ENCODE measurements at places on chromosomes 16 and 17.
A peak's percentile ranks its signal among the peaks of the same experiment; 100 is the strongest.

- DNase-seq: peak; percentile 8
Observed at GRCh38 chr17:1110862-1111598, 68.8 kb downstream of the ABR start.

- DNase-seq: no peak
Observed at GRCh38 chr17:73824321-73824720, 180.1 kb upstream of the SDK2 start.

DNA sequence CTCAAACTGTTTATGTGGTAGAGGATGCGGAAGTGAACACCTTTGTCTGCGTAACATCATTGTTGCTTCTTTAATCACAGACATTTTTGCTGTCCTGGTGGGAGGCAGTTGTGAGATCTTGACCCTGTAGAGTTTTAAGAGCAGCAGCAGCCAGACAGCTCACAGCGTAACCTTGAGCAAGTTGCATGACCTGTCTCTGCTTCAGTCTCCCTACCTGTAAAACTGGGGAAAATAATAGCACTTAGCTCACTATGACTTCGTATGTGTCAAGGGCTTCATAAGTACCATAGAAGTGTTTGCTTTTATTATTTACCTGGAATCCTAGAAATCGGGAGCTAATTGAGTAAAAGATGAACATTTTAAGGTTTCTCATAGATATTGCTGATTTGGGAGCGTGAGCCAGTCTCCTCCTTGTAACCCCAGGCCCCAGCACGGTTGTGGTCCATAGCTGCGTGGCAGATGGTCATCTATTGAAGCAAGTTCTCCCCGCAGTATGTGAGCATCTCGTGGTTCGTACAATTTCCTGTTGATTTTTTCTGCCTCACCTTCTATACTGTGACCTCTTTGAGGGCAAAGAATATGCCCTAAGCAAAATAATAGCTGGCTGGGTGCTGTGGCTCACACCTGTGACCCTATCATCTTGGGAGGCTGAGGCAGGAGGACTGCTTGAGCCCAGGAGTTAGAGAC lies 34.4 kb downstream of the GPRC5B start:
- DNase-seq: no peak

DNA sequence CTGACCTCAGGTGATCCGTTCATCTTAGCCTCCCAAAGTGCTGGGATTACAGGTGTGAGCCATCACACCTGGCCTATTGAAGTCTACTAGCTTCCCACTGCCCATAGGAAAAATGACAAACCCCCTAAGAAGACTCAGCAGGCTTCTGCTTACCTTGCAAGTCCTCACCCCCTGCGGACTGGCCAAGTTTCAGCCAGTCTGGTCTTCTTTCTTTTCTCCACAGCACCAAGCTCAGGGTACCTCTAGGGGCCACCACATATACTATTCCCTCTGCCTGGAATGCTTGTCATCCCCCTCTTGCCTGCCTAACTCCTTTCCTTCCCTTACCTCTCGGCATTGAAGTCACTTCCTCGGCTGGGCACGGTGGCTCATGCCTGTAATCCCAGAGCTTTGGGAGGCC lies 31.2 kb downstream of the ABCC3 start:
- DNase-seq: no peak

DNA sequence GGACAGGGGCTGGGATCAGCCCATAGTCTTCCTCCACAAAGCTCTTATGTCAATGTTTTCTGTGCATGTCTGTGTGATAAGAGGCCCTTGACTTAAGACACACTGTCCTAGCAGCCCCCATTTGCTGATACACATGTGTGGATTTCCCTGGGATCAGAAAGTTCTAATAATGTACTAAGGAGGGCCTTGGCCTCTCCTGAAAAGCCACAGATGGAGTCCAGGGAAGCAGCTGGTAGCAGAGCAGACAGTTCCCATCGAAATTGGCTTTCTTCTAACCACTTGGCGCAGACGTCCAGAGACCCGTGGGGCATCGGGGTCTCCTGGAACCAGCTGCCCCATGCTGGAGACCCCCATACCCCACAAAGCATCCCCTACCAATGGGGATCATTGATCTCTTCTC lies 4.3 kb upstream of the GP2 start:
- DNase-seq: no peak

Measured in SIG-M5 (cell line).